ENCODE measurements at places on chromosomes 3 and 15.
A peak's percentile ranks its signal among the peaks of the same experiment; 100 is the strongest.

DNA sequence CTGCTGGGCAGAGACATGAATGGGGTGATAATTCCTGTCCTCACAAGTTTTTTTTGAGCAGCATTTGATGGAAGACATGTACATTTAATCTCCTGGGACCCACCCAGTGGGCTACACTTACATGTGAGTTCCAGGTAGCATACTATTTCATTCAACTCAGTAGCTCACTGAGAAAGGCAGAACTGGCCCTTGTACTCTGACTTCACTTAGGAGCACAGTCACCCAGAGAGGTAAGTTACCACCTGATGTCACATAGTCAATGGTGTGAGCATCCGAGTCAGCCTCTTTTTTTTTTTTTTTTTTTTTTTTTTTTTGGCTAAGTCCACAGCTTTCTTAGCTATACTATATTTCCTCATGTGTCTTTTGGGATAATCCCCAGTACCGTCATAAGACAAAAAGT, 32.7 kb upstream of the MCTP2 start:
- DNase-seq, result no peak

GRCh38 chr3:184261854-184262763, 756 bp upstream of the CAMK2N2 start:
- peak; percentile 67 for DNase-seq

GRCh38 chr15:58852347-58852746, 81.1 kb downstream of the SLTM start:
- no peak for DNase-seq

- DNase-seq, result no peak
Measured at GRCh38 chr3:148457886-148458285, 239.8 kb upstream of the AGTR1 start.

DNA sequence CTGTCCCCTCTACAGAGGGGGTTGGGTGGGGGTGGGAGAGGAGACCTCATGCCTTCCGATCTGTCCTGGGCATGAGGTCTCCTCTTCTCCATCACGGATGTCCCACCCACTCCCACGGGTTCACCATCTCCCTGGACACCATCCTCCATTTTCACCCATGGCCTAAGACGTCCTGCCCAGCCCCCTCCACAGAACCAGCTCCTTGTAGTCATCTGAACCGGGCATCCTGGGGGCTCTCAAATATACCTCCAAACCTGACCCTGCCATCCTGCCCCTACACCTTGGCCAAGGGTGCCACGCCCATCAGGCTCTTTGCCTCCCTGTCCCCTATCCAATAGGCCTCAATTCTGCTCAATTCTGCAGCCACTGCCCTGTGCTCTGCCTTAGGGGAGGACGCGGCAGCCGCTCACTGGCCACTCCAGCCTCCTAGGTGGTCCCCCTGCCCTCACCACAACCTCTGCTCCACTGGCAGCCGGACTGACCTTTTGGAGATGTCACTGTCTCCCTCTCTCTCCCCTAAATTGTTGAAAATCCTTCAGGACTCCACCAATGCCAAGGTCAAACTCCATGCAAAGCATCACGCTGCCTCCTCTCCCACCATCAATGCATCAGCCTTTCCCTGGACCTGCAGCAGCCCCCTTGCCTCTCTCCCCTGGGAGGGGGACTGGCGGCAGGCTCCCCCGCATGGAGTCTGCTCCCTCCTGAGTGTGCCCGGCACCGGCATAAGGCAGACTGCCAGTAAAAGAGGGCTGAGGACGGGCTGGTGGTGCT, 9.4 kb upstream of the ANPEP start:
- no peak for DNase-seq

- no peak for DNase-seq
Measured at GRCh38 chr3:42823351-42823750, 14.1 kb downstream of the ACKR2 start.

DNA sequence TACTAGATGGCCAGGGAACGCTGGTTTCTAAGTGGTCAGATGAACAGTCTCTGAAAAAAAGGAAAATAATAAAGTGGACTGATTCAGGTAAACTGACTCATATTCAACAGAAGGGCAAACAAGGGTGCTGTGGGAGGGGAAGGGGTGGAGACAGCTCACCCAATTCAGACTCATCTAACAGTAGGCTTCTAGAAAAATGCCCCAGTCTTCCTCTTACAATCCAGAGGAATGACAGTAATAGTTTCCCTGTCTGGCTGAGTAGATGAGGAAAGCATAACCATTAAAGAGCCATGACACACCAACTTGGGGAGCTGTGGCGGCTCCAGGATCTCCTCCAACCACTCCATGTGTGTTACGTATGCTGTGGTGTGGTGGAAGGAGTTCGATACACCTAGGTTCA, 231.4 kb upstream of the UMPS start:
- no peak for DNase-seq

DNA sequence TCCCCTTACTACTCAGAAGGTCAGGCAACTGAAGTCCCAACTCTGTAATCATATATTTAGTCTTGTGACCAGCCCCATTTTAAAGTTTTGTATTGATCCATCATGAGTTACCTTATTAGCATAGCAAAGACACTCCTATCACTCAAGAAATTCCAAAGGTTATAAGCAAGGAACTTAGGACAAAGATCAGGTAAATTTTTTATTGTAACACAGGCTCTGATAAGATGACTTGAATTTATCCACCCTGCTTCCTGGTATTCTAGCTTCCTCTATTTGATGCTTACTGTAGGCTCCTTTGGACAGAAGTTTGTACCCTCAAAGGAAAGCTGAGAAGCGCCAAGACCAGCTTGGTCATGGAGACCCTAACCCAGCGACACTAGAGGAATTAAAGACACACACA, 8.2 kb upstream of the NDN start:
- DNase-seq, result no peak

DNA sequence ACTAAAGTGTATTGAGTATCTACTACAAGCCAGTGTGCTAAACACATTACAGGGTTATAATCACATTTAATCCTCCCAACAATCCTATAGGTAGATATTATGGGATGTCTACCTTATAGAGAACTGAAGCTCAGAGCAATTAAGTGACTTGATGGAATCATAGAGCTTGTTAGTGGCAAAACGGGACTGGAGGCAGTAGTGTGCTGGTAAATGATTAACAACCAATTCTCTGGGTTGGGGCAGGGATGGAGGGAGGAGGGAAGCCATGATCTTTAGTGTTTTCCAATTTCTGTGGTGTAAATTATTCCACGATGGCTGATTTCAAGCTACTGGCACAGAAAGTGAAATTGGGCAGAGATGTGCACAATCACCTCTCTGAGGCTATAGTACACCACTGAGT, 18.5 kb upstream of the CSRNP1 start:
- no peak for DNase-seq

DNA sequence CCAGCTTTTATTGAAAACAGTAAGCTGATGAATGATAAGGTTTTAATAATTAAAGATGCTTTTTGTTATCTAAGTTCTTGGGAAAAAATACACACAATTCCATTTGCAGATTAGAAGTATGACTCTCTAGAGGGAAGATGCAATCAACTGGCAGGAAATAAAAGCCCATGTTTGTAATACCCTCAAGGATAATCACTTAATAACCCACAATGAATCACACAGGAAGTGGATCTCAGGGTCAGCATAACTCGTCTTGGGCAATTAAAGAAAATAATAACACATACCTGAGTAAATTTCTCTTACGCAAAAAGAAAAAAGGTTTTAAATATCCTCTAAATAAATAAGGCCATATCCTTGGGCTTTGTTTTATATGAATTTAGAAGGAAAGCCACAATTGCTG, 9.4 kb upstream of the EID1 start:
- no peak for DNase-seq

DNA sequence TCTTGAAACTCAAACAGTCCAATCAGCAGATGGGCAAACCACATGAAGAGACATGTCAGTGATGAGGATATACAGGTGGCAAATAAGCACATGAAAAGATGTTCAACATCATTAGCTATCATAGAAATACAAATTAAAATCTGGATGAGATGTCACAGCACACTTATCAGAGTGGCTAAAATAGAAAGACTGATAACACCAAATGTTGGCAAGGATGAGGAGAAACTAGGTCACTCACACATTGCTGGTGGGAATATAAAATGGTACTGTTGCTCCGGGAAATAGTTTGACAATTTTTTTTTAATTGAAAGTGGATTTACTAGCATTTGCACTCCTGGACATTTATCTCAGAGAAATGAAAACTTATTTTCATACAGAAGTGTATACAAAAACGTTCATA, 8.4 kb downstream of the PGPEP1L start:
- no peak for DNase-seq

DNA sequence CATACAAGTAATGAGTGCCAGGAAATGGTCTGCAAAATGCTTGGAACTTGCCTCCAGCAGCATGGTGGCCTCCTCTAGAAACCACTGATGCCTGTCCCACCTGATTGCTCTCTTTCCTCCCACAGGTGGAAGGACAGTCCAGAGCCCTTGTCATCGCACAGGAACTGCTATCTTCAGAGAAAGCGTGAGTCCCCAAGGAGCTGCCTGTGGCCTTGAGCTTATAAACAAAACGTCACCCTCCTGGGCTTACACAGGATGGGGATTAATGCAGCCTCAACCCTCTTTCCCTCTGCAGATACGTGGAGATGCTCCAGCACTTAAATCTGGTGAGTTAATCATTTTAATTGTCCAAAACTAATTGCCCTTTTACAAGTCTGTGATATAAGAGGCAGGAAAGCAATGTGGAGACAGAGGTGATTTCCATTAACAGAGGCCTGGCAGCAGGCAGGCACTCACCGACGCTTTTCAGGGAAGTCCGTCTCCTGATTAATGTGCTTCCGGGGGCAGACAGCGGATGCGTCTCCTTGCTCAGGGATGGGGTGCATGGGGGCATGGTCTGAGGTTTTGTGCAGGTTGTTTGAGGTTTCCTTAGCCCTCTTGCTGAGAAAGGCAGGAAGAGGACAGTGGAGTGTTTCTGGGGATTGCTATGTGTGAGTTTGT, 61.8 kb downstream of the FGD5 start:
- no peak for DNase-seq

GRCh38 chr3:173584838-173585831, 187.6 kb downstream of the NLGN1 start:
- DNase-seq, result peak; percentile 76

DNA sequence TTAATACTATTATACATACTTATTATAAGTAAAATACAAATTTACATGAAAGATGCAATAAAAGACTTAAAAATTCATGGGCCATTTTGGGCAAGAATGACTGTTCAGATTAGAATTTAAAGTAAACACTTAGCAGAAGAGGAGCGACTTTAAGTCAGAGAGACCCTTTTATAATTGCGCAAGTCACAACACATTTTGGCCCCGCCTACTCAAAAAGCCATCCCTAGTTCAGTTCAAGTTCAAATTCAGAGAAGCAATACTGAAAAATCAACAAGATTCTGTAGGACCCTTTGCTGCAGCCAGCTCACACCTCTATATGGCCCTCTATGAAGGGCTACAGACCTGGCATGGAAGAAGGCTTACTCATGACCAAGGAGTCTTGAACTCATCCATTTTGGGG, 64.6 kb downstream of the PEAK1 start:
- DNase-seq, result no peak

GRCh38 chr3:189455009-189455408, 176.2 kb upstream of the TP63 start:
- DNase-seq, result no peak

GRCh38 chr3:20023623-20024405, 11.8 kb upstream of the PP2D1 start:
- DNase-seq, result no peak

- no peak for DNase-seq
Measured at GRCh38 chr3:111610189-111610588, 15.0 kb upstream of the ZBED2 start.
